Stromal cell of bone marrow (primary cell): ENCODE measurements at places on chromosomes 1 and 21.

- DNase-seq = no peak
These were observed 35.9 kb downstream of the LRRC71 start for GRCh38 chr1:156956333-156956732.

- DNase-seq = peak; percentile 6
These were observed 626.5 kb downstream of the NCAM2 start for GRCh38 chr21:21624674-21625073.

- DNase-seq = no peak
These were observed 64.8 kb downstream of the ERG start for GRCh38 chr21:38433471-38433870.

DNA sequence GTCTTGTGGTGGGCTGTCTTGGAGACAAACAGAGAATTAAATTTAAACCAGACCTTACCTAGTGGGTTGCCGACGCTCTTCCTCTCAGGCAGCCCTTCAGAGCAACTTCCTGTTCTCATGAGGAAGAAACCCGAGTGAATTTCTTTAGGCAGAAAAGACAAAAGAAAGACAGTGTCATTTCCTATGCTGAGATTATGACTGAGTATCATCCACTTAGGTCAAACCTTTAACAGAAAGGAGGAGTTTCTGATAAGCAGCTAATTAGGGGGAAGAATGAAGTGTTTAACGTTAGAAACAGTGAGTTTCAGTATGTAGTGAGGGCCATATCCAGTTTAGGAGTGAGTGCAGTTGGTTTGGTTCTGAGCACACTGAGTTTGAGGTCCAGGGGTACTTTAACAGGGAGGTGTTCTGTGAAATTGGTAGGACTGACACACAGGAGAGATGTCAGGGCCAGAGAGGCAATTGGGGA, 38.7 kb downstream of the FASLG start:
- DNase-seq = no peak

DNA sequence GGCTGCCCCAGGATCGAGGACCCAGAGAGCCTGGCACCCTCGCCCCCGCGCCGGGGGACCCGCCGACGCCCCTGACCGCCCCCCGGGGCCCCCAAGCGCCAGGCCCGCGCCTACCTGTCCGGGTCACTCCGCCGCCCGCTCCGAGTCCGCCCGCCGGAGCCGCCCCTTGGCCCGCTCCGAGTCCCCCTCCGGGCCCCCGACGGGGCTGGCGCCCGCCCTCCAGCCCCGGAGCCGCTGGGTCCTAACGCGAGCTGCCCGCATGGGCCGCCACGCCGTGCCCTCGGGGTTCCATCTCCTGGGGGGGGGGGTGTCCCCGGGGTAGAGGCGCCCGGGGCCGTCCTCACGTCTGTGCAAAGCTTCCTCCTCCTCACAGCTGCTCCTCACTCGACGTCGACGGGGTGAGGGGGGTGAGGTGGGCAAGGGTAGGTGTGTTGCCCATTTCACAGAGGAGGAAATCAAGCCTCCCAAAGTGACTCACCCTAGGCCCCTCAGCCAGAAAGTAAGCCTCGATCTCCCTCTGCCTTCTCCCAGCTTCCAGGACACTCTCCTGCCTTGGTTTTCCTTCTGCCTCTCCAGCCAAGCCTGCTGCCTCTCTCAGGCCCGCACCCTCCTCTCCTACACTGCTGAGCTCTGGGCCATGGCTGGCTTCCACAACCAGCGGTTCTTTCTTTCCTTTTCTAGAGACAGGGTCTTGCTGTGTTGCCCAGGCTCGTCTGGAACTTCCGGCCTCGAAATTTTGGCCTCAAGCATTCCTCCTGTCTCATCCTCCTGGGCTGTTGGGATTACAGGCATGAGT, at the start of gene MFAP2:
TSS of gene MFAP2 (minus strand) at position 148 of the 796 bp plus-strand sequence. CDS start 2,347 bp downstream, outside the sequence.
- DNase-seq = no peak

DNA sequence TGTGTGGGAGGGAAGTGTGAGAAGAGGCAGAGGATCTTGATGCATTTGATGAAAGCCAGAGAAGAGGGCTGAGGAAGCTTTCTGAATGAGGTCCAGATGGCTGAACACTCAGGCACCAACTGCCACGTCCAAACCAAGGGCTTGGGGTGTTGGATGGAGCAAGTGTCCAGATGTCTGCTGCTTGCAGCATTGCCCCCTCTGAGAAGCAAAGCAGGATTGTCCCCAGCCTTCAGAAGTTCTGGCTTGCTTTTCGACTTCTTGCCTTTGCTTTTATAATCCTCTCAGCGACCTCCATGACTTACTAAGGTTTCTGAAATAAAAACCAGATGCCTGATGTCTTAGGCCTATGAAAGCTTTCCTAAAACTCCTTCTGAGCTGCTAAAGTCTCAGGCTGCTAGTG, 182.5 kb downstream of the HUNK start:
- DNase-seq = no peak

GRCh38 chr1:71343686-71344416, 263.0 kb upstream of the ZRANB2 start:
- DNase-seq = no peak
